Bronchial epithelial cell (primary cell): ENCODE measurements at places on chromosomes 6 and 20.

- DNase-seq: no peak
These were observed 185.3 kb downstream of the ADAT2 start for GRCh38 chr6:143264986-143265764.

GRCh38 chr6:6714118-6714897 lies 125.8 kb downstream of the LY86 start:
- DNase-seq: no peak

DNA sequence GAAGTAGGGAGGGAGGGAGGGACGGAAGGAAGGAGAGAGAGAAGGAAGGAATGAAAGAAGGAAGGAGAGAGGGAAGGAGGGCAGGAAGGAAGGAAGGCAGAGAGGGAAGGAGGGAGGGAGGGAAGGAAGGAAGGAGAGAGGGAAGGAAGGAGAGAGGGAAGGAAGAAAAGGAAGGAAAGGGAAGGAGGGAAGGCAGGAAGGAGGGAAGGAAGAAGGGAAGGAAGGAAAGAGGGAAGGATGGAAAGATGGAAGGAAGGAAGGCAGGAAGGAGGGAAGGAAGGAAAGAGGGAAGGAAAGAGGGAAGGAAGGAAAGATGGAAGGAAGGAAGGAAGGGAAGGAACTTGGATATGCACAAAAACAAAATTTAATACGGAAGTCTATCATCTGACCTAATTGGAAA lies 844.5 kb upstream of the DEFB115 start:
- no peak for DNase-seq

DNA sequence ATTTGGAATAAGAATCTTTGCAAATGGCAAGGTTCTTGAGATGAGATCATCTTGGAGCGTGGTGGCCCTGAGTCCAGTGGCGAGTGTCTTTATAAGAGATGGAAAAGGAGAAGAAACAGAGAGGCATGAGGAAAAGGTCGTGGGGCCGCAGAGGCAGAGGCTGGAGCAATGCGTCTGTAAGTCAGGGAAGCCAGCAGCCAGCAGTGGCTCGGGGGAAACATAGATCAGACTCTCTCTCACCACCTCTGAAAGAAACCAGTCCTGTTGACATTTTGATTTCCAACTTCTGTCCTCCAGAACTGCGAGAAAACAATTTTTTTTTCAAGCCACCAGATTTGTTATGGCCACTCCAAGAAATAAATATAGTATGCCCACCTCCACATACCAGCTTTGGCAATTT lies 226.6 kb downstream of the TFAP2C start:
- DNase-seq: no peak

GRCh38 chr6:12748411-12748810 lies 31.8 kb downstream of the PHACTR1 start:
- no peak for DNase-seq

DNA sequence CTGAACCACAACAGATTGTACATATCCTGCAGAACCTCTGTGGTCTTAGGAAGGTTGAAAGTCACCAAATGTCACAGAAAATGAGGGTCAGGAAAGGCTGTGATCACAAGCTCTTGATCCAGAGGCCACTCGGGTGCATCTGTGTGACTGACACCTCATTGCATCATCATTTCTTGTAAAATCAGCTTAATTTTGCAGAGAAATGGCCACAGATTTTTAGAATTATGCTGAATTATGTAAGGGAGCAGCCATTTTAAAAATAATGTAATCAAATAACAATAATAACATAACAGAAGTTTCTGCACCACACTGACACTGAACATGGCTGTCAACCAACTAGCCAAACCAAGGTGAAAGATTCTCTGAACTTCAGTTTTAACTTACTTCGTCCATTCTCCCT lies 32.5 kb upstream of the PRND start:
- no peak for DNase-seq

GRCh38 chr20:38040276-38040675 lies 6.7 kb downstream of the RPRD1B start:
- DNase-seq: no peak

- no peak for DNase-seq
These were observed 32.3 kb downstream of the RPRD1B start for GRCh38 chr20:38065764-38066375.

- no peak for DNase-seq
These were observed 111.4 kb upstream of the ATXN1 start for GRCh38 chr6:16872543-16873235.

- no peak for DNase-seq
These were observed 11.0 kb downstream of the SMOC2 start for GRCh38 chr6:168451805-168452517.

DNA sequence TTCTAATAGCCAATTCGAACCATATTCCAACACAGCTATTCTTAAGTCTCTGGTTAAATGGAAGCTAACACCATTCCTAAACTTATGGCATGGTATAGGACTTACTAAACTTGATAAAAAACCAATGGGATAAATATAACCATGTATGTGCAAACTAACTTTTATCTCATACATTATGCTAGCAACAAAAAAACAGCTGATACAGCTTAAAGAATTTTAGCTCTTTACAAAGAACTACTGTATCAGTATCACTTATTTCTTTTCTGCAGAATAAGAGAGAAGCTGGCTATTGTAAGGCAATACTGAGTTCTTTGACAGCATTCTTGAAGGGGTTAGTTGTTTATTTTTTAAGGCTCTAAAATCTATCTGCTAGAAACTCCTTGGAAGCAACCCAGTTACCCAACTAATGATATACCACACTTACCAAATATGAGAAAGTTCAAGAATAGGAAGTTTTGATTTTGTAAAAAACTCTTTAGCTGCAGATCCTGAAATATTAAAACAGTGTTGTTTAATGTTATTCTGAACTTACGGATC lies 44.9 kb downstream of the REPS1 start:
- DNase-seq: no peak

DNA sequence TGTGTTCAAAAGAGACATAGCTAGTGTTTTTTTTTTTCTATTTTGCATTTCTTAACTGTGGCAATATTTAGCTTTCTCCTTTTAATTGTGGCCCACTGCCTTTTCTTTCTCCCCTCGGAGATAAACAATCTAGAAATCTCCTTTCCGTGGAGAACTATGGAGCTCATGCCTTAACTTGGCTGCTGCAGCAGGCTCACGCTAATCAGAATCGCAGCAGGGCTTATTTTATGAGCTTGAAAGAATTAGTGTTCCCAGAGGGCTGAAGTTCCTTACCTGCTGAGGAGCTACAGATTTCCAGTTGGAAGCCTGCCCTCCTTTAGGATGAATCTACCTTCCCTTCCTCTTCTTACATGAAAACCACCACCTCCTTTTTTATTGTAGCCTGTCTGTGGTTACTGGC lies 35.6 kb downstream of the CTNNBL1 start:
- DNase-seq: no peak

DNA sequence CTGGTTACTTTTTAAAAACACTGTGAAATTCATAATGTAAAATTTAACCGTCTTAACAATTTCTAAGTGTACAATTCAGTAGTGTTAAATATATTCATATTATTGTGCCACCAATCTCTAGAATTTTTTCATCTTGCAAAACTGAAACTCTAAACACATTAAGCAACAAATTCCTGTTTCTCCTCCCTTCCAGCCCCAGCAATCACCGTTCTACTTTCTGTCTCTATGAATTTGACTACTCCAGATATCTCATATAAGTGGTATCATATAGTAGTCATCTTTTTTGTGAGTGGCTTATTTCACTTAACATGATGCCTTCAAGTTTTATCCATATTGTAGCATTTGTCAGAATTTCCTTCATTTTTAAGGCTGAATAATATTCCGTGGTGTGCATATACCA lies 44.7 kb downstream of the RSPH3 start:
- DNase-seq: no peak

- DNase-seq: peak; percentile 53
These were observed 134.9 kb downstream of the KLHL32 start for GRCh38 chr6:97059473-97059872.

GRCh38 chr20:21570285-21570992 lies 56.6 kb upstream of the NKX2-2 start:
- no peak for DNase-seq

- DNase-seq: no peak
These were observed 17.2 kb downstream of the KLHL31 start for GRCh38 chr6:53648184-53648943.

DNA sequence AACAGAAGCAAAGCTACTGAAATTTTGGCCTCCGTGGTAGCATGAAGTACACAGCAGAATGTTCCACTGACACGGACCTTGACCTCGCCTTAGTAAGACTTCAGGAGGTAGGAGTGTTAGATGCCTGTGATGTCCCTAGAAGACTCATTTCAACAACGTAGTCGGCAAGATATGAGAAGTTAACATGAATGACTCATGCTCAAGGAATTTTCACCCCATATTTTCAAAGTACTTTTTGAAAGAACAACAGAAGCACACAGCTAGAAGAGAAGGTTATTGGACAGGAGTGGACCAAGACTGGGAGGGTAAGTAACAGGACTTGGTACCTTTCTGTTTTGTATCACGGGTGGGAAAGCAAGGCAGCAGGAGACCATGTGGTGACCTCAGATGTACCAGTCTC lies 78.0 kb downstream of the DZANK1 start:
- peak; percentile 44 for DNase-seq

GRCh38 chr6:14382678-14383236 lies 265.2 kb downstream of the CD83 start:
- DNase-seq: no peak

- DNase-seq: no peak
These were observed 1.3 kb downstream of the PLCB1 start for GRCh38 chr20:8133310-8133768.

GRCh38 chr20:4835244-4836177 lies 113.8 kb downstream of the PRND start:
- no peak for DNase-seq

DNA sequence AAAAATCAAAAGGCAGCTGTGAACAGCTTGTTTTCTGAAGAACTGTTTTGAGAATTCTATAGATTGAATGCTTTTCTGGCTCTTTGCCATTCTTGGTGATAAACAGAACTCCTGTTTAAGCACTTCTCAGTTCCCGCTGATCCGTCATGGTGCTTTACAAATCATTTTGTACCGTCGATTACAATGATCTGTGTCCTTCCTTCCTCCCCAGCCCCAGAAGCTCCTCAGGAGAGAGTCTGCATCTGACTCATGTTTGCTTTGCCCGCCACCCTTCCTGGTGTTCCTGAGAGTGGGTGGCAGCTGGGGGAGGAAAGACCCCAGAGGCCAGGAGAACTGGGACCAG lies 538.6 kb upstream of the MARCKS start:
- peak; percentile 34 for DNase-seq
